ENCODE measurements at places on chromosomes 3 and 15.

GRCh38 chr15:48467801-48468200, 136.6 kb downstream of the DUT start:
- no peak for DNase-seq

- no peak for DNase-seq
Observed at GRCh38 chr15:78149805-78150751, 916 bp downstream of the IDH3A start.

DNA sequence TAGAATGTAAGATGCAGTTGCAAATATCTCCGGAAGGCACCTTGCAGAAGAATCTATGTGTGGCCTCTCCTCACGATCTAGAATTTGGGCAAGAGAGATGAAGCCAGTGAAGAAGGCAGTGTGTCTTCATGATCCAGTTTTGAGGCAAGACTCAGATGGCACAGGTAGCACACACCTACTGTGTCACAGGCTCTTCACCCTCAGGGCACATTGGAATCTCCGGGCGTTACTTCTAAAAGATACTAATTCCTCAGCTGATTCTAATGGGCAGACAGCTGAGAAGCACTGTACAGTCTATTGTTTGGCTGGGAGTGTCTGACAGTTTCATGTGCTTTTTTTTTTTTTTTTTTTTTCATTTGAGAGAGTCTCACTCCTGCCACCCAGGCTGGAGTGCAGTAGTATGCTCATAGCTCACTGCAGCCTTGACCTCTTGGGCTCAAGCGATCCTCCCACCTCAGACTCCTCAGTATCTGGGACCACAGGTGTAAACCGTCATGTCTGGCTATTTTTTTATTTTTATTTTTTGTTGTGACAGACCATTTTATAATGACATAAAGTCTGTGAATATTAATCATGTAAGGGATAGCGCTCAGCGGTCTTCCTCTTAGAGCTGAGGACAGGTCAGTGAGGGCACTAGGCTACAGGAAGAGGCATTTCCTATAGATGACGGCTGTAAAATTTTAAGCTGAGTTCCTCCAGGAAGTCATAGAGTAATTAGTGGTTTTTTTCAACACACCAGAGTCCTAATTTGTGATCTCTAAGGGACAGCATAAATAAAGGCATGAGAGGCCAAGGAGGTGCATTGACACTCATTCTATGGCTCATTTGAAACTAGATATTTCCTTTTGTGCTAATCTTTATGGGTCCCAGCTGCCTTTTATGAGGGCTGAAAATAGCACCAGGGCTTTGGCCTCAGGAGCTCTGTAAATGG, 4.0 kb downstream of the C3orf52 start:
- no peak for DNase-seq

- no peak for DNase-seq
Observed at GRCh38 chr3:65524584-65524983, 514.1 kb downstream of the MAGI1 start.

GRCh38 chr3:9884555-9885165, 4.6 kb upstream of the CIDEC start:
- DNase-seq = no peak

DNA sequence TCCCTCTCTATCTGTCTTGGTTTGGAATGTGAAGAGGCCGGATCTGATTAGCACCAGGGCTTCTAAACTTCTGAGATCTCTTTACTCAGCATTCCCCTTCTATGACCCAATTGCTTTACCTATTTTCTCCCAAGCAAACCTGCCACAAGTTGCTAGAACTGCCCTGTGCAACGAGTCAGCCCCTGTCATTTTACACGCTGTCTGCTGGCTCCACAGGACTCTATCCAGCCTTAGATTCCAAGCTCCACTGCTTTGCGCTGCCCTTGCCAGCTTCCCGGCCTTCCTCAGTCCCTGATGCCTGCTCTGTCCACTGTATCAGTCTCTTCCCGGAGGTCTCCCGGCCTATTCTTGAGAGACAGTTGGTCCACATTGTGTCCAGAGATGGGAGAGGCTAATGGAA, 12.3 kb downstream of the CEP19 start:
- DNase-seq = no peak

GRCh38 chr3:15653321-15653720, 51.8 kb downstream of the BTD start:
- DNase-seq = no peak

DNA sequence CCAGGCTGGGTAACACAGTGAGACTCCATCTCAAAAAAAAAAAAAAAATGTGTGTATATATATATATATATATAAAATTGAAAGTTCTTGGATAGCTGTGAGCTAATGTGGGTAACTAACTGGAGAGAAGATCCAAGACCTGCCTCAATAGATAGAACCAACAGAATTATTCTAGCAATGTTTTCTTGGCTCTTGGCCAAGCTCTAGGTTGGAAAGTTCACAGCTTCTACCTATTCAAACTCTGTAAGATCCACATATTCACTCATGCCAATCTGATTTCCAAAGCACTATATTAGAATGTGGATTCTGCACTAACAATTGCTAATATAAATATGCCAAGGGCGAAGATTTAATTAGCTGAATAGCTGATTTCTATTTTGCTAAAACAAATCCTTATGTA, 29.8 kb upstream of the CMTM6 start:
- DNase-seq = no peak

- no peak for DNase-seq
Observed at GRCh38 chr15:85745023-85745422, 49.7 kb downstream of the KLHL25 start.

DNA sequence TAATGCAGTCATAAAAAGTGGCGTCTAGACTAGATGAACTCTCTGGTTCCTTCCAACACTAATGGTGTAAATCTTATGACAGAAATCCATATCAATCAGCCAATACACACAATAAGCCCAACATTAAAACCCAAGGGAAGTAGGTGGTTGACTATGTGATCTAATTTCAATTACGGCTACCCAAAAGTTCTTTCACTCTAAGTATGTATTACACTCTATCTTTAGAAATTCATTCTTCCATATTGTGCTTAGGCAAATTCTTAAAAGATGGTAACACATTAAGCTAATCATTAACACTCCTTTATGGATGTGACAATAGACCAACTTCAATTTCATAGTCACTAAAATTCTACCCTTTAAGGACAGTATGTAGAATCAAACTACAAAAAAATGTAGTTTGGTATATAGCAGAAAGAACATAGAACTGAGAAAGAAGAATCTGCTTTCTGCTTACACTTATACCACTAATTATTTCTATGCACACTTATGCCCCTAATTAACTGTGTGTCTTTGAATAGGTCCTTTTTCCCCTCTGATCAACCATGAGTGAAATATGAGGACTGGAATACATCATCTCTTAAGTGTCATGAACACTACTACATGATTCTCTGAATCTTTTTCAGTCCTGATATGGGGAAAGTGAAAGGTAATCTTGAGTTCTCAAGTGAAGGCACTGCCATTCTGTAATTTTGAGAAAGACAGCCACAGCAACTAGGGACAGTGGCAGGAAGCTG, 557.6 kb downstream of the IGSF11 start:
- no peak for DNase-seq

DNA sequence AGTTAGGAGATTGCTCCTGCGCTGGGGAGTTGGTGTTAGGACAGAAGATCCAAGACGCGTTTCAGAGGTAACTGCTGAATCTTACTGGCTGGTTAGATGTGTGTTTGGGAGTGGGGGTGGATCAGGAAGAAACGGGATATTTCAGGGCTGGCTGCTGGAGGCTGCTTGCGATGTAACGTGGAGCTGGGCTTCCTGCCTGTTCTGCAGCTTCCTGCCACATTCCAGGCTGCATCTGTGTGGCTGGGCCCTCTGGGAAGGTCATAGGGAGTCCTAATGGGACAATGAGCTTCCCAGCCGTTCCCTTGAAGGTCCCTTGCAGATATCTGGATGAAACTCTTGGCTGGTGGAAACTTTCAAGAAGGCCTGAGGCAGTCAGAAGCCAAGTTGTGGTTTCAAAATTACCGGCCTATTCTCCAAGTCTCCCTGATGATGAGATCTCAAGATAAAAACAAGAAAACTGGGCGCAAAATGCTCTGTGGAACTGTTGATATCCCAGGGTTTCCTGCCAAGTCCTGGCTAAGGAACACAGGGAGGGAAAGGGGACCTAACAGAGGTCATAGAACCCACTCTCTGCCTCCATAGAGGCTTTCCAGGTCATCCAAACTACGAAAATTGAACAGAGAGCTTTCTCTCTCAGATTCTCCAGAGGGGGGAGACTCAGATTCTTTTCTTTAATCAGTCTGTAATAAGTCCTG, 67.0 kb downstream of the NOX5 start:
- no peak for DNase-seq

- DNase-seq = peak; percentile 68
Observed at GRCh38 chr3:195859061-195859845, 47.5 kb upstream of the MUC4 start.

- DNase-seq = no peak
Observed at GRCh38 chr3:184563561-184563925, 2.0 kb downstream of the EPHB3 start.

- DNase-seq = no peak
Observed at GRCh38 chr3:12231431-12231830, 57.4 kb upstream of the PPARG start.

DNA sequence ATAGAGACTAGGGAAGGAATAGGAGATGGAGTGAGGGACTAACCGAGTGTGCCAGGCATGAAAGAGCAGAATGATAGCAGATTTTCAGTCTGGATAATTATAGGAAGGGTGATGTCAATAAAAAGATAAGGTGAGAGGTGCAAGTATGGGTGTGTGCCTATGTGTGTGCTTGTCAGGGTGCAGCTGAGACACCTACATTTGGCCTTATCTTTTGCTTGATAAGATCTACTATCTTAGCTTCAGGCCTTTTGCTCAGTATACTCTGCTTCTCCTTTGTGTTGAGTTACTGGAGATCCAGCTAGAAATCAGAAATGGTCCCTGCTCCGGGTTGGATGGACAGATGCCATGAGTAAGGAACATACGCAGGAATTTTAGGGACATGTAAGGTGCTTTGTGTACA, 17.4 kb downstream of the ARL14 start:
- no peak for DNase-seq

GRCh38 chr3:173395073-173395411, 2.5 kb upstream of the NLGN1 start:
- no peak for DNase-seq

- DNase-seq = no peak
Observed at GRCh38 chr15:84929795-84930603, 45.5 kb downstream of the SLC28A1 start.

GRCh38 chr3:71400986-71401451, 182.5 kb downstream of the FOXP1 start:
- DNase-seq = no peak

DNA sequence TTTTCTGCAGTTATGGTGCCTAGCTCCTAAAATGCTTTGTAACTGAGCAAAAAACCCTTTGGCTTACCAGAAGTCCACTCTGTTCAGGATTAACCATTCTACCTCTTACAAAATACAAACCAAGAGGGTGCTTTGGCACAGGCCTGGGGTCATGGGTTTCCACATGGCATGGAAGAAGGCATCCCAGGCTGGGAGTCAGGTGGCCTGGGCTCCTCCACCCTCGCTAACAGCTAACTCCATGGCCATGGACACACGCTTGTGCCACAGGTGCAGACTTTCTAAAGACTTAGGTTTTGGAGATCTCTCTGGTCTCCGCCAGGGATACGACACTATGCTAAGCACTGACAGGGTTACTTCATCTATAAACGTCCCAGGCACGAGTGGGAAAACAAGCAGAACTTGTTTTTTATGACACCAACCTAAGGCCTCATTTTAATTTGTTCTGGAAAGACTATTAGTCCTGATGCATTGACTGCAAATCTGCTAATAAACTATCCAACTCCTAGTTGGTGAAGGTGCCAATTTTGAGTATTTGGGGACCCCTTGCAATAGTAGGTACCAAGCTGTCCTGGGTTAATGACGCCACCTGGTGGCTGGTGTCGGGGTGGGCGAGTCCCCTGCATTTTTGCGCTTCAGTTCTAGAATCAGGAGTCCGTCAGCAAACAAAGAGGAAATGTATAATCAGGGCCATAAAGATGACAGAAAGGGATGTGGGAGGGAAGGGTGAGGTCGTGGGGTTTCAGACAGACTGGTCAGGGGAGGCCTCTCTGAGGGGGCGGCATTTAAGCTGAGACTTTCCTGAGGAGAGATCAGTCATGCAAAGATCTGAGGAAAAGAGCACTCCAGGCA, 10.3 kb upstream of the ALDH1A3 start:
- DNase-seq = no peak

DNA sequence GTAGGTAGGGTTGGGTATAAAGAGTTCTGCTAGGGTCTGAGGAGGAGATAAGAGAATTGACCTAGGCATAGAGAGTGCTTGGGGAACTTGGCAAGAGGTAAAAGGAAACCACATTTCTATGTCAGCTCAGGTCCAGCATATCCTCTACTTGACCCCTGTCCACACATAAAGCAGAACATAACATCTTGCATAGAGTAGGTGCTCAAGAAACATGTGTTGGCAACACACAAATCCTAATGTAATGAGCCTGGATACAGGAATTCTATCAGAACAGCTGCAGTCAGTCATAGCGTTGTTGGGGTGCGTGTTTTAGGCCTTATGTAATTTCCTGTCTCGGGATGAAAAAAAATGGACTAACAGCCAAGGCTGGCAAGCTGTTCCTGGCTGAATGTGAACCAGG, 35.0 kb upstream of the PLCL2 start:
- DNase-seq = no peak

DNA sequence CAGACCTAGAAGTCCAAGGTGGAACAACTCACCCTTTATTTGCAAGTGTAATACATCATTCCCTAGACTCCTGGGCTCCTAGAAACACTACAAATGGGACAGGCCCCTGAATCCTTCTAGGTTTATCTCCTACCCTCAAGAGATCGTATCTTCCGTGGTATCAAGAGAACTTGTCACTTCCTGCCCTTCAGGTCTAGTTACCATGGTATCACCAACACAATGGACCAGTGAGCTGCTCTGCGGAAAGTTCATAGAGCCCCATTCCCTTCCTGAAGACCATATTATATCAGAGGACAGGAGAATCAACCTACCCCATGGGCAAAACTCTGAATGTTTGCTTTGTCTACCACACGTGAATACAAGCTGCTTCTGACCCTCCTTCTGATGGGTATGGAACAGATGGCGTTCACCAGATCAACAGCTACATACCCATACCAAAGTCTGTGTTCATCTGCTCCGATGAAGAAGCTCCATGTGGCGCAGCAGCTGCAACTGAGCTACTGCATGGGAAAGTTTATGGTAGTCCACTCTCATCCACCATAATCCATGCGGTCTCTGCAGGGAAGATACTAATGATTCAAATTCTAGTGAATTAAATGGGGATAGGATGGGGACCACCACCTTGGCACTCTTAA, 84.6 kb upstream of the KLF13 start:
- no peak for DNase-seq

GRCh38 chr3:183279371-183279770, 26.3 kb downstream of the B3GNT5 start:
- DNase-seq = no peak

DNA sequence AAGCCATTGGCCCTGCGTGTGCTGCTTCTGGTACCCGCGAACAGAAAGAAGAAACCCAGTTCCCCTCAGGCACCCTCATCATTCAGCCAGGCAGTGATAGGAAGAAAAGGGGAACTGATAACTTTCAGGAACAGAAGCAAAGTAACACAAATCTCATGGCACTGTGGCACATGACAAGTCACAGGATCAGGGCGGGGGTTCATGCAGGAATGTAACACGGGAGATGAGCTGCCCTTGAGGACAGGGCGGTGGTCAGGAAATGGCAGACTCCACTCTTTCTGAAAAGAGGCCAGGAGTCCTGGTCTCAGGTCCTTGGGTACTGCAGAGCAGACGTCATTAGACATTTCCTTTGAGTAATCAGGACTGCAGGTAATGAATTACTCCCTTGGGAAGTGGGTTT, 95.5 kb downstream of the CCNL1 start:
- no peak for DNase-seq
